ENCODE measurements at places on chromosomes 11 and 22. TPM values are rescaled to one million over a fixed set of nuclear protein-coding genes. Genes with fewer than 3 reads are reported as not detected.

GRCh38 chr11:94129512-94130297, 1.1 kb downstream of the PANX1 start:
- no peaks in the 10 kb centered on the region for H3K36me3 ChIP-seq
- DNase-seq: no peak
- peak overlapping the region; percentile 93 for H3K27ac ChIP-seq
- no peaks in the 10 kb centered on the region for H3K27me3 ChIP-seq

DNA sequence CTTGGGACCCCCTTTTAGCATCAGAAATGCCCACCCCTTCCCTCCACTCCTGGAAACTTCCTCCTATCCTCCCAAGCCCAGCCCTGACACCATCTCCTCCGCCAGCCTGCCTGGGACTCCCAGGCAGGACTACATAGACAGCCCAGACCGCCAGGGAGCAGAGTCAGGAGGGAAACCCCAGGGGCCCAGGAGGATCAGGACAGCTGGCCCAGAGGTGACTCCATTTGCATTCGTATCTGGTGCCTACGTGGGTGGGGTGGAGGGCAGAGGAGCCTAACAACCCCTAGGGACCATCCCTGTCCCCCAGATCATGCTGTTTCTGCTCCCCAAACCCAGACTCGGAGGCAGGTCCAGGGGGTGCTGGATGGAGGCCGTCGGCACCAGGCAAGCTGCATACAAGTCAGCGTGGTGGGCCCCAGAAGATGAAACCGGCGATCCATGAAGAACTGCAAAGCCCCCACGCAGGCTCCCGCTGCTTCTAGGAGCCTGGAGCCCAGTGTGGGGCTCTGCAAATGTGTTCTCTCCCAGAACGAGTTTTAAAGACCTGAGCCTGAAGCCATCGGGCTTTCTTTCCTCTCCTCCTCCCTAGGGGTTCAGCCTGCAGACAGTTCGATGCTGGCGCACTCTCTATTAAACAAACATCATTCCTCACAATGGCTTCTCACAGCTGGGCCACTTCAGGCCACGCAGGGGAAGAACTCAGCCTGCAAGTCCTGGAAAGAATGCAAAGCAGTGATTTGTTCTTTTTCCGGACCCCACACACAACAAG, 1506.8 kb downstream of the BRD1 start:
- H3K27ac ChIP-seq: no peak overlapping the region
- no peak overlapping the region for H3K4me3 ChIP-seq
- H3K4me1 ChIP-seq: no peaks in the 10 kb centered on the region
- H3K27me3 ChIP-seq: peaks cover 11% of the 10 kb centered on the region

Gene SHISAL1
- 1.2 TPM for total RNA-seq

DNA sequence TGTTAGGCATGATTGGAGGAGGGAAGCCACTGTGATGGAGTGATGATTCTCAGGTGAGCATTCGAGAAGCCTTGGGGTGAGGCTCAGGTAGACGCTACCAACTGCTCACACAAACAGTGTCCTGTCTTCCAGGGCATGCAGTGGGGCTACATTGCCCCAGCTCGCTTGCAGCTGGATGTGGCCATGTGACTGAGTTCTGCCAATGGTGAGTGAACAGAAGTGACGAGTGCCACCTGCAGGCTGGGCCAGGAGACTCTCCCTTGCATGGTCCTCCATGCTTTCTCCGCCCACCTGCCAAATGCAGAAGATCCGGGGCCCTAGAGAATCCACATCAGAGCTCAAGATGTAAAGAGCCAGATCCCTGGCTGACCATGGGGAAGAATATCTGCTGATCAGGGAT, 195.9 kb downstream of the BCR start:
- no peaks in the 10 kb centered on the region for H3K27me3 ChIP-seq
- H3K27ac ChIP-seq: no peak overlapping the region
- DNase-seq: no peak
- H3K4me1 ChIP-seq: no peaks in the 10 kb centered on the region
- H3K4me3 ChIP-seq: no peak overlapping the region

GRCh38 chr11:66219846-66220565, 48.4 kb upstream of the RAB1B start:
- H3K27ac ChIP-seq: no peak overlapping the region
- no peaks in the 10 kb centered on the region for H3K27me3 ChIP-seq
- no peak for DNase-seq
- H3K36me3 ChIP-seq: peaks cover 3% of the 10 kb centered on the region
- H3K4me1 ChIP-seq: no peaks in the 10 kb centered on the region

GRCh38 chr11:122241566-122241965, 125.6 kb upstream of the BLID start:
- no peak overlapping the region for H3K4me3 ChIP-seq
- H3K27me3 ChIP-seq: no peaks in the 10 kb centered on the region
- no peak for DNase-seq
- no peaks in the 10 kb centered on the region for H3K4me1 ChIP-seq

Gene SCN4B
- total RNA-seq: 3.7 TPM

DNA sequence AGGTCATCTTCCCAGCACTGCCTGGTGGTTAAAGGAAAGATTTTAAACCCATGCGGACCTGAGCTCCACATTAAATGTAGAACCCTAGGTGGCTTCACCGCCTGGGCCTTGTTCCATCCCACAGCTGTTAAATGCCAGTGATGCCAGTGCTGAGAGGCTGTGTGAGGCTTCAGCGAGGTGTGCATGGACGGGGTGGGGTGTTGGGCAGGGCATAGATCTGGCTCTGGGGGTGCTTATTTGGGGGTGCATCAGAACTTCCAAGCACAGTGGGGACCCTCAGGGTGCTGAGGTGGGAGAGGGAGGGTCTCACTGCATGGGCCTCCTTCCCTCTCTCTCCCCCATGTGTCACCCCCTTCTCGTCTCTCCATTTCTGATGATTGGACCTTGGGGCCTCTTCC, 90.1 kb upstream of the B3GAT1 start:
- no peak overlapping the region for H3K27ac ChIP-seq
- H3K36me3 ChIP-seq: no peaks in the 10 kb centered on the region
- no peak for DNase-seq
- no peak overlapping the region for H3K4me3 ChIP-seq
- H3K27me3 ChIP-seq: no peaks in the 10 kb centered on the region

DNA sequence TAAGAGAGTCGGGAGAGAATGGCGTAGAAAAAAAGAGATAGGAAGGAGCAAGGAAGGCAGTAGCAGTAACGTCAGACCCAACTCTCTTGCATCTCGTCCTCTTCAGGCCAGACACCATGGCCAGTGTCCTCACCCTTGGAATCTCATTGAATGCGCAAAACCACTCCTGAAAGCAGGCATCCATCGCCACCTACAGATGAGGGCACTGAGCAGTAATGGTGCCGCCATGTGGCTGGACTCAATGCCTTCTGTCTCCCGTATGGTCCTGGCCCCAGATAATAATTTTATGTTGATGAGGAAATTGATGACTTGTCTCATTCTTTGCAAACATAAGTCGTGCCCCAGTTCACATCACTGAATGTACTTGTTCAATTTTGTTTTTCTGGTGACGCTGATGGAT, 17.8 kb upstream of the ALX4 start:
- no peaks in the 10 kb centered on the region for H3K27me3 ChIP-seq
- no peaks in the 10 kb centered on the region for H3K36me3 ChIP-seq
- no peaks in the 10 kb centered on the region for H3K4me1 ChIP-seq
- H3K4me3 ChIP-seq: no peak overlapping the region
- no peak overlapping the region for H3K27ac ChIP-seq

- no peaks in the 10 kb centered on the region for H3K4me1 ChIP-seq
- no peak overlapping the region for H3K27ac ChIP-seq
- no peaks in the 10 kb centered on the region for H3K27me3 ChIP-seq
- H3K36me3 ChIP-seq: peaks cover 23% of the 10 kb centered on the region
- no peak overlapping the region for H3K4me3 ChIP-seq
Measured at GRCh38 chr11:3367221-3367620, 11.7 kb downstream of the ZNF195 start.

Gene SEPTIN3
- total RNA-seq: 1.6 TPM

Gene MOB2
- total RNA-seq: 36.4 TPM

DNA sequence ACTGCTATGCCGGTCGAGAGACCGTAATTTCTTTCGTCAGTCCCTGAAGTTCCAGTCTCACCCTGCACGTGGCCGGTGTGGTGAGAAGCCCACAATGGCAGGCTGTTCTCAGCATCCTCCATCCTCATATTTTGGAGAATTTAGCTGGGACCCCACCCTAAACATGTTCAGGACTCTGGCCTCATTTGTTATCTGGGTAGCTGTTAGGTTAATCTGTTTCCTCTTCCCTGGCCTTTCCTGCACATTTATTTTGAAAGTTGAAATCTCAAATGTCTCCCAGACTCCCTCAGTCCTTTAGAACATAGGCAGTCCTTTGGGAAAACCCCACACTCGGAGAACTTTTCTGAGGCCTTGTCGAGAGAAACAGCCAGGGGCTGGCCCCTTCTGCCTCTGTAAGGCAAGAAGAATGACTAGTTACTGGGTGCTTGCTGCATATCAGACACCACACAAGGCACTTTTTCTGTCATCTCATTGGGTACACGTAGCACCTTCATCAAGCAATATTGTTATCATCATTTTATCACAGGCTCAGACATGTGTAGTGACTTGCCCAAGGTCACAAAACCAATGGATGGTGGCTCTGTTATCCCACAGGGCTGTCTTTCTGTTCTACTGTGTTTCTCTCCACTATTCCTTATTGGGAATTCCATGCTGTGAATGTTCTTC, 109.3 kb upstream of the CRYBB3 start:
- H3K4me3 ChIP-seq: no peak overlapping the region
- H3K36me3 ChIP-seq: no peaks in the 10 kb centered on the region
- H3K27ac ChIP-seq: no peak overlapping the region
- DNase-seq: no peak

DNA sequence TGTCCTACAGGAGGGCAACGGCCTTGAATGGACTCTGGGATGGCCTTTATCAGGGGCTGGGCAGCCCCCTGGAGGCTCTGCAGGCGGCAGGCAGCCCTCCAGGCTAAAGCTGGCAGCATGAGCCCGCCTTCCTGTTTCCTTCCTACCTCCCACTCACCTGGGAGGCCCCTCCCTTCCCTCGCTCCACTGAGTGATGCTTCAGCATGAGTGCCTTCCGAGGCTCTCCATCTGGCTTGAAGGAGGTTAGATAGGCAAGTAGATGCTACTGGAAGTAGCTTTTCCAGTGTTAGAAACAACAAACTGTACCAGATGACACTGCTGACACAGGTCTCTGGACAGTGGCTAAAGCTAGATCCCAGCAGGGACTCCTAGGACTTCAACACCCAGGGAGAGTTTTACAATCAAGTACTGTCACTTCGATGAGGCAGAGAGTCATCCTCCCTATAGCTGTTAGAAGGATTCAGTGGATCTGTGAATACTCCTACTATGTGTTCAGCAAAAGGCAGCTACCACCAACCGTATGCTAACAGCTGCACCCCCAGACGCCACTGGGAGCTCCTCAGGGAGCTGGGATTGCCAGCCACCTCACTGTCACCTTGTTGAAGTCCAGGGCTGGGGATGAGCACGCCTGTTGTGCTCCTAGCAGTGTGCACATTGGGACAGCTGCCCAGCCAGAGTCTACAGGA, 4.1 kb upstream of the SLC25A1 start:
- no peak overlapping the region for H3K4me3 ChIP-seq
- no peak for DNase-seq
- H3K4me1 ChIP-seq: no peaks in the 10 kb centered on the region
- no peak overlapping the region for H3K27ac ChIP-seq
- H3K27me3 ChIP-seq: no peaks in the 10 kb centered on the region
- no peaks in the 10 kb centered on the region for H3K36me3 ChIP-seq

DNA sequence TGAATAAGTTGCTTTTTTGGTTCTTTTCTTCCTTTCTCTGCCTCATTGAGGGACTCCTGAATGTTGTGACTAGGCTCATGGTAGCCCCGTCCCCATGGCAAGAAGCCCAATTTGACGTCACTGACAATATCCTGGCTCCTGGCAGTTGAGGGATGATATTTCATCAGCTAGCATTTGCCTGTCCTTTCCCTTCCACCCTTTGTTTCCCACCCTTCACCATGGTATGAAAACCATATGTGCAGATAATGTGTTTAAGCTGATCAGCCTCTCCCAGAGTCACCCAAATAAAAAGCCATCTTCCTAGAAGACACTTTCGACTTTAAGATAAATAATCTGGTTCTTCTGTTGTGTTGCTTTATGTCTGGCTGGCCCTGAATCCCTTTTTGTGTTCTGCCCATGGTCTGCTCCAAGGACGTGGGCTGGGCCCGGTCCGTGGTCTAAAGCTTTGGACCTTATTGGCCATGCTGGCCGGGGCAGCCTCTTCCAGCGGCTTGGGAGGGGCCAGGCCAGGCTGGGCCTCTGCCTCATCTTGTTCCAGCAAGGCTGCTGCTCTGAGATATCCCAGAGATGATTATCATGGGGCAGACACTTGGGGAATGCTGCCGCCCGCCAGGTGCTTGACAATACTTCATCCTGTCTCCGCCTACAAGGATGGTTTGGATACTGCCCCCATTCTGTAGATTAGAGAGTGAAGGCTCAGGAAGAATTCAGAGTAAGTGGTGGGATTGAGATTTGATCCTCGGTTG, 5.1 kb downstream of the TSPAN18 start:
- no peaks in the 10 kb centered on the region for H3K36me3 ChIP-seq
- peaks cover 11% of the 10 kb centered on the region for H3K27me3 ChIP-seq
- DNase-seq: no peak
- no peak overlapping the region for H3K27ac ChIP-seq

Gene ANAPC15
- total RNA-seq: 21.4 TPM

- H3K27me3 ChIP-seq: no peaks in the 10 kb centered on the region
- no peak overlapping the region for H3K27ac ChIP-seq
- DNase-seq: no peak
- no peaks in the 10 kb centered on the region for H3K4me1 ChIP-seq
Measured at GRCh38 chr22:44738347-44738715, 14.0 kb upstream of the ARHGAP8 start.

- peak overlapping the region; percentile 50 for H3K27ac ChIP-seq
- no peaks in the 10 kb centered on the region for H3K27me3 ChIP-seq
- no peaks in the 10 kb centered on the region for H3K36me3 ChIP-seq
- DNase-seq: no peak
Measured at GRCh38 chr11:121478226-121478894, 25.6 kb upstream of the SORL1-AS1 start.

DNA sequence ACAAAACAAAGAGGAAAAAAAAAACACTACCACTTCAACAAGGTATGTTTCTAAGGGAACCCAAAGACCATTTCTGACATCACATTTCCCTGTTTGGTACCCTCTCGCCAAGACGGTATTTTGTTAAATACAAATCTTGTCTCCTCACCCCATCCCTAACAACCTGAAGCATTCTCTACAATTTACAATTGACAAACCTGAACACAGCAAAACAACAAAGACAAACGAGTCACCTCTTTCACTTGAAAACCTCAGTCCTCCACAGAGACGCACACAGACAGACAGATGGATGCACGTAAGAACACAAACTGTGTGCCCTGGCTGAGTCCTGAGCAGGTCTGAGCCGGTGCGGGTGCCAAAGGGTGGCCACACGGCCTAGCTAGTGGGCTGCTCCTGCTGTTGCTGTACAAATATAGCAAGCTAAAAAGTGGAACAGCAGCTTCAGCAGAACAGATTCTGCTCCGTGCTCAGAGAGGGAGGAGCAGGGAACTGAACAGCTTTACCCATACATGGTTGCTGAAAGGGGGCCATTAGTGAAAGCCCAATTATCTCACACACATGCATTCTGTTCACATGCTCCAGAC, 28.5 kb downstream of the CELF1 start:
- no peak for DNase-seq
- peaks cover 12% of the 10 kb centered on the region for H3K4me1 ChIP-seq
- H3K27me3 ChIP-seq: no peaks in the 10 kb centered on the region
- H3K36me3 ChIP-seq: no peaks in the 10 kb centered on the region
- H3K27ac ChIP-seq: peak overlapping the region; percentile 88
- H3K4me3 ChIP-seq: peak overlapping the region; percentile 5

- H3K36me3 ChIP-seq: no peaks in the 10 kb centered on the region
- H3K27ac ChIP-seq: no peak overlapping the region
- no peak overlapping the region for H3K4me3 ChIP-seq
- no peak for DNase-seq
- H3K4me1 ChIP-seq: no peaks in the 10 kb centered on the region
- no peaks in the 10 kb centered on the region for H3K27me3 ChIP-seq
Measured at GRCh38 chr11:44205352-44205751, 104.6 kb downstream of the ALX4 start.

Measured in breast epithelium (tissue), 4 donors.